ENCODE measurements at places on chromosomes 3 and 15.

DNA sequence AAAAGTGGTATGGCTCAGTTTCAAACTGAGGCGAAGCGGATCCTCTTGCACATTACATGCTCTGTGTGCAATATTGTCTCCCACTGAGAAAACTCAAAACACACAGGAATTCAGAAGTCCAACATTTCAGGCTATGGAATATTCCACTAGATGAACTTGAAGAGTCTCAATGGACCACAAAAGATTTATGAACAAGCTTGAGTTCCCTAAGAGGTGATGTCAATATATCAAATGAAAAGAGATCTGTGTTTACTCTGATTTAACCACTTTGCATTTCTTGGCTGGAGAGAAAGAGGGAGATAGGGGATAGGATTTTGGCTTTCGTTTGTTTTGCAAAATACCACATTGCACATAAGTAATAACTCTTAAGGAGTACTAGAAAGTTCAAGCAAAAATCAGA is 20.3 kb downstream of the PDZRN3 start:
- no peak for DNase-seq

DNA sequence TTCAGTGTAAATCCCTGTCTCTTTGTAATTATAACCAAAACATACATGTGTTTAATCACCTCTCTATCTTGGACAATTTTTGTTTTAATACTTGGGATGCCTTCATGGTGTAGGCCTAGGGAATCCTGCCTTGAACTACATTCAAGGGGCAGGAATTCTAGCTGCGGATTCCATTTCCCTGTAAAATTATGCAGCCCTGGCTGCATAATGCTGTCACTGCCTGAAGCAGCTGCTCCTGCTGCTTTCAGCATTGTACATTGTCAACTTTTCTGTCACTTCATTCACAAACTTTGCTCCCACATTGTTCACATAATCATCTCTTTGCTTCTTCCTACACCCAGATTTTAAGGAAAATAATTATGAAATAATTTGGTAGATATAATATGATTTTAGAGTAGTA is 638.7 kb downstream of the RBMS3 start:
- no peak for DNase-seq

DNA sequence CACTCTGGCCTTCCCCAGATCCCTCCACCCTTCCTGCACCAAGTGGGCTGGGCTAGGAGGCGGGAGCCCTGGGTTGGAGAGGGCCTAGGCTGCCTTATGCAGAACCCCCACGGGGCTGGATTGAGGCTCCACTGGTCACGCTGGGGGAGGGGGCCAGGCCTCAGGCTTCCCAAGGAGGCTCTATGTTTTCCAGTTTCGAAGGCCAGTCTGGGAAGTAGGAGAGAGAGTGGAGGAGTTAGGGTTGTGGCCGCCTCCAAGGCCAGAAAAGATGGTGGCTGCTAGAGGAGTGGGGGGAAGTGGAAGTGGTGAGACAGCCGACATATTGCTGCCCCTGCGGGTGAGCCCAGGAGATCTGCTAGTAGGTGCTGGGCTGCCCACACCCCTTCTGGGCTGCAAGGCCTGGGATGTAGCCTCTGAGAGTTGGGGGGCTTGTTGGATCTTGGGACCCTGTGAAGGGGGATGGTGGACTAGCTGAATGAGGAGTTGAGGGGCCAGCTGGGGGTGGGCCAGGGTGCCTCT is 1.2 kb downstream of the GNAI2 start:
- DNase-seq, result no peak

- no peak for DNase-seq
These were observed 3.8 kb upstream of the CAMP start for GRCh38 chr3:48219543-48219942.

GRCh38 chr3:136644212-136644611 is 108.0 kb downstream of the STAG1 start:
- no peak for DNase-seq

DNA sequence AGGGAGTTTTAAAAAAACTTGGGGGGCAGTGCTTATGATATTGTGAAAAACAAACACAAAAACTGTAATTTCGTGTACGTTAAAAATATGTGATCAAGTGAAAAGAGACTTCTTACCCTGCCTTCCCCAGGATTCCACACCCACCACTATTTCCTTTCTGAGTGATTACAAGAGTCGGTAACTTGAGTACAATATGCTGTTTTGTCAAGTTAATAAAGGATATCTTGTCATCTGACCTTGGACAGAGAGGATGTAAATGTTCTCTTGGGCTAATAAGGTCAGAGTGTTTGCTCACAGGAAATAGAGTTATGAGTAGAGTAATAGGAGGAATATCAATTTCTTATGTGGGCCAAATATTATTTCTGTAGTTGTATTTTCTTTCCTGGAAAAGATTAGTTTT is 68.1 kb downstream of the NOX5 start:
- no peak for DNase-seq

GRCh38 chr15:63820210-63820609 is 13.5 kb downstream of the HERC1 start:
- DNase-seq, result no peak

- no peak for DNase-seq
These were observed 30.3 kb upstream of the CCNB2 start for GRCh38 chr15:59074607-59075006.

DNA sequence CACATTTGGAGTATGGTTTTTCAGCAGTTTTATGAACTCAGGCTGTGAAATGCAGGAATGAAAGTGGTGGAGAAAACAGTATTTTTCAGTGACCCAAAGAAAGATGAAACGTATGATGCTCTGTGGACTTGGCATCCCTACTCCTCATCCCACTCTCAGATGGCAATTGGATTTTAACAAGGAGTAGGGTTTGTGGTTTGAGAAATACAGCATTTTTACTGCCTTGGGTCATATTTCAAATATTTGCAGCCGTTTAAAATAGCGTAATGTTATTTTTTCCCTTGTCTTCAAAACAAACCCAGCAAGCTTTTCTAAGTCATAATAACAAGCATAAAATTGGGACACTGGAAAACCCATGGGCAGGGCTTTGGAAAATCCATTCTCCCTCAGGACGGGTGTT is 117.2 kb upstream of the LRIG1 start:
- DNase-seq, result no peak

All from activated CD4-positive, alpha-beta T cell treated with anti-CD3 and anti-CD28 coated beads for 24 hours (primary cell).